ENCODE measurements at places on chromosomes 2 and 18.

GRCh38 chr2:157946919-157947557 is 70.9 kb upstream of the ACVR1 start:
- H3K4me3 ChIP-seq: no peak overlapping the region
- H3K4me1 ChIP-seq: no peaks in the 10 kb centered on the region
- H3K36me3 ChIP-seq: no peaks in the 10 kb centered on the region
- no peak overlapping the region for H3K27ac ChIP-seq
- no peak for DNase-seq
- peaks cover 8% of the 10 kb centered on the region for H3K27me3 ChIP-seq

DNA sequence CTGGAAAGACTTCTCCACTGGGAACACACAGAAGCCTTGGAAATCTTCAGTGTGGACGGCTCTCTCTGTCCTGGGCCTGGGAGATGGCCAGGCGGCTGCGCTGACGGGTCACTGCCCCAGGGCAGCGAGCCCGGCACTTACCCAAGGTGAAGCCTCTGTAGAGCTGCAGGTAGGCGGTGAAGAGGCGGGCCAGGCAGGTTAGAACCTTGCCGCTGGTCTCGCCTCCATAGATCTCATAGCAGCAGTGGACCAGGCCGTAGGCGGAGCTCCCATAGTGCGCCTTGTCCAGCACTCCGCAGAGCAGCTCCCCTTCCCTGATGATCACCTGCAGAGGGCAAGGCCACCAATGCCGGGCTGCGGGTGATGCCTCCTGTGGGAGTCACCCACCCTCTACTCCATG is 53.0 kb downstream of the POLR1A start:
- no peak overlapping the region for H3K4me3 ChIP-seq
- no peak for DNase-seq
- no peaks in the 10 kb centered on the region for H3K27me3 ChIP-seq

GRCh38 chr2:1744446-1745170 is at the start of gene PXDN:
Gene PXDN (minus strand): TSS chr2:1744515. CDS start chr2:1744455, 60 bp downstream.
- no peaks in the 10 kb centered on the region for H3K36me3 ChIP-seq
- H3K27ac ChIP-seq: no peak within 1 kb of the TSS
- H3K4me3 ChIP-seq: no peak within 1 kb of the TSS
- H3K27me3 ChIP-seq: peaks cover 68% of the 10 kb centered on the region
- peaks cover 7% of the 10 kb centered on the region for H3K4me1 ChIP-seq
- no peak for DNase-seq

DNA sequence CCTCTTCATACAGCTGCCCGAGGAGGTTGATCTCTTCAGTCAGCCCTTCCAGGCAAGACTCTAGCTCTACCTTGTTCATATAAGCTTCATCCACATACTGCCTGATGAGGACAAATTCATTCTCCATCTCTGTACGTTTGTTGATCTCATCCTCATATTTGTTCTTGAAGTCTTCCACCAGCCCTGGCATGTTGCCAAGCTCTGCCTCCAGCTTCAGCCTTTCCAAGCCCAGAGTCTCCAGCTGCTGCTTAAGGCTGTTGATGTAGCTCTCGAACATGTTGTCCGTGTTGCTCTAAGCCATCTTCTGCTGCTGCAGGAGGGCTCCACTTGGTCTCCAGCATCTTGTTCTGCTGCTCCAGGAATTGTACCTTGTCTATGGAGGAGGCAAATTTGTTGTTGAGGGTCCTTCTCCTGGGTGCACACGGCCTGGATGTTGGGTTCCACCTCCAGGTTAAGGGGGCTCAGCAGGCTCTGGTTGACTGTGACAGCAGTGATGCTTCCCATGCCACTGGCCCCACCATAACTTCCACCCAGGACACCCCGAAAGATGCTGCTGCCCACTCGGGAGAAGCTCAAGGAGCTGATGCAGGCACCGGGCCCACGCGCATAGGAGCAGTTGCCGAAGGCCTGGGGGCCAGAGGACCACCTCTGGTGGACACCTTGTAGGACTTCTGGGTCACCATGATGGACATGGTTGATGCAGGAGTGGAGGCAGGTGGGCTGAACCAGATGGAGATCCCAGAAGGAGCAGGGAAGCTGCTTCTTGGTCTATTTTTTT is 30.3 kb downstream of the ICA1L start:
- H3K4me1 ChIP-seq: no peaks in the 10 kb centered on the region
- H3K27me3 ChIP-seq: peaks cover 7% of the 10 kb centered on the region
- H3K36me3 ChIP-seq: peaks cover 4% of the 10 kb centered on the region
- DNase-seq: no peak
- H3K4me3 ChIP-seq: no peak overlapping the region
- no peak overlapping the region for H3K27ac ChIP-seq

DNA sequence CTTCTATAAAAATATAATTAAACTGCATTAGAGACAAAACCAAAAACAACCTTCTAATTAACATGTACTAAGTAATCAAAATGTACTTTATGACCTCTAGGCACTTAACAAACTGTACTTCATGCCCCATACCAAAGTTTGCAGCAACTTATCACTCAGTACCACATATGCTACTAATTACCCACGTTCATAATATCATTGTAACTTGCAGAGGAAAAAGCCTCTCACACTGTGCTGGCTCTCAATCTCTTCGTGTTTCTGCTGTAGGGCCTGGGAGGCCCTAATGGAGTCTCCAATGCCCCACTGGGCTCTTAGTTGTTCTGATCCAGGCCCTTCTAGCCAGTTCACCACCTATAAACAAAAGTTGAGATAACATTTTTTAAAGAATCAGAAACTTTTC is 82.1 kb upstream of the CCDC141 start:
- H3K36me3 ChIP-seq: peaks cover 2% of the 10 kb centered on the region
- no peak for DNase-seq
- no peaks in the 10 kb centered on the region for H3K27me3 ChIP-seq
- no peak overlapping the region for H3K4me3 ChIP-seq
- H3K27ac ChIP-seq: no peak overlapping the region

- H3K4me3 ChIP-seq: no peak overlapping the region
- H3K4me1 ChIP-seq: peaks cover 14% of the 10 kb centered on the region
- no peak overlapping the region for H3K27ac ChIP-seq
- no peak for DNase-seq
These were observed 237.4 kb upstream of the SMAD2 start for GRCh38 chr18:48167897-48168253.

DNA sequence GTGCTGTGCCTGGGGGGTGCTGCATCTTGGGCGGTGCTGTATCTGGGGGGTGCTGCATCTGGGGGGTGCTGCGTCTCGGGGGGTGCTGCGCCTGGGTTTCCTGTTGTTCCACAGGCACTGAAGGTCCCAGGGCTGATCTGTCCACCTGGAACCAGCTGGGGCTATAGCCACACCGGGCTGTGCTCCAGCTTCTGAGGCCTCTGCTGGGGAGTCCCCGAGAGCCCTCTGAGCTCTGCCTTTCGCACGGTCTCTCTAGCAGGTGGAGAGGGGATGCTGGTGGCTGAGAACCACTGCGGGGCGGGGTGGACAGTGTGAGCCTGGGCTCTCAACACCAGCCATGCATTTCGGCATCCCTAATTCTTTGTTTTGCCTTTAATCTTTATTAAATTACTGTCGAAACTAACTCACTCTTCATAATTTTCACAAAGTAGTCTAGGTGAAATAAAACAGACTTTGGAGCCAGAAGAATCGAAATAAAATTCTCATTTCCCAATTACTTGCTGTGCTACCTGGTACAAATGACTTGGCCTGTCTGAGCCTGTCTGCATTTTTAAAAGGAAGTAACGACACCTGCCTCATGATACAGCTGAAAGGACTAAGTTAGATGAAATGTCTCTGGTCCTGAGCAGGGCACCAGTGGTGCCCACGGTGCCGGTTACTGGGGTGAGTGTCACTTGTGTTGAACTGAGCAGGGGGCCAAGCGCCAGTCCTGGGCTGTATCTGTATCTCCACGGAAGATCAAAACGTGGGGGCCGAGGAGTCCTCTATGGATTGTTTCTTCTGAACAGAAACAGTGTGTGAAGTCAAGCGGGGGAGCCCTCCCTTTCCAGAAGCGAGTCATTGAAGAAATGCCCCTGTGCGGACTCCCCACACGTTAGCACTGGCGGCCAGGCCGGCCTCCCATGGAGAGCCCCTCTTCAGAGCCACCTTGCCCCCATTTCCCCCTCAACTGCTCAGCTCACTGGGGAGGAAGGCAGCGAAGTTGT is 142.0 kb downstream of the ASB1 start:
- no peaks in the 10 kb centered on the region for H3K27me3 ChIP-seq
- no peak for DNase-seq
- H3K36me3 ChIP-seq: no peaks in the 10 kb centered on the region

- no peak overlapping the region for H3K27ac ChIP-seq
- DNase-seq: no peak
- no peaks in the 10 kb centered on the region for H3K36me3 ChIP-seq
These were observed 750.5 kb downstream of the LRP1B start for GRCh38 chr2:141380008-141380979.

DNA sequence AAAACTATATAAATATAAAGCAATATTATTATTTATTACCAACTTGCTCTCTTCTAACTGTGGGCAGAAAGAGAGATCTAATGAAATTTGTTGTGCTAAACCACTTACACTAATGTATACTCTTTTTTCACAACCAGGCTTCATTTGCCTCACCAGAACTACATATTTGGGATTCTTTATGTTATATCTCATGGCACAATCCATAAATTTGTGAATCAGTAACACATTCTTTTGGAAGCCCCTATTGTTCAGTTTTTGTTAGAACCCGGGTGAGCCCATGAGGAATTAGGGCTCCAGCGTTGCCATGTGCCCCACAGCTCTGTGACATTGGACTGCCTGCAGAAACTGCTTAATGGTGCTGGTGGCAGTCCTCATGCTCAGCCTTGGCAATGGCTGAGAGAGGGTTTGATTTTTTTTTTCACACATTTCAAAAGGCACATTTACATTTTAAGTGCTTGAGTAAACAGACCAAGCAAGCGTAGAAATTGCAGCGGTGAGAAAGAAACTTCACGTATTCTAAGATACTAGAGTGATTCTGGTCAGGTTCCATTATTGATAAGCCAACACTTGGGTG is 15.3 kb downstream of the VIT start:
- H3K4me1 ChIP-seq: no peaks in the 10 kb centered on the region
- H3K27me3 ChIP-seq: peaks cover 18% of the 10 kb centered on the region
- H3K4me3 ChIP-seq: no peak overlapping the region
- no peak for DNase-seq

- peaks cover 4% of the 10 kb centered on the region for H3K27me3 ChIP-seq
- H3K27ac ChIP-seq: no peak overlapping the region
- peaks cover 6% of the 10 kb centered on the region for H3K4me1 ChIP-seq
- no peak overlapping the region for H3K4me3 ChIP-seq
These were observed 2.7 kb downstream of the ESPNL start for GRCh38 chr2:238102865-238103264.

DNA sequence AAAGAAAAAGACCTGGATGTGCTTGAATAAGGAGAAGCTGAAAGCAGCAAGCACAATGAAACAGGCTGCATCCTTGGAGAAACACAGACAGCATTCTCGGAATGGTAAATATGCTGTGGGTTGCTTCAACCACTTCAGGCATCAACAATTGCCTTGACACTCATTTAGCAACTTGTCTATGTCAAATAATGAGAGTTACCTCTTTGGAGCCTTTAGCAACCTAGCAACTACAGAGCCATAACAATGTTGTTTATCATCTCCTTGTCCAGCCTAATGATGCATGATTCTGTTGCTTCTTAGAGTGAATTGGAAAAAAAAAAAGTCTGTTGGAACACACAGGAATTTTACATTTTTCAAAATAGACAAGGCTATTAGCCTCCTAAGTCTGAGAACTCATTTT is 410.6 kb downstream of the PIK3C3 start:
- H3K4me1 ChIP-seq: no peaks in the 10 kb centered on the region
- no peaks in the 10 kb centered on the region for H3K36me3 ChIP-seq
- no peak overlapping the region for H3K4me3 ChIP-seq
- no peaks in the 10 kb centered on the region for H3K27me3 ChIP-seq
- H3K27ac ChIP-seq: no peak overlapping the region

DNA sequence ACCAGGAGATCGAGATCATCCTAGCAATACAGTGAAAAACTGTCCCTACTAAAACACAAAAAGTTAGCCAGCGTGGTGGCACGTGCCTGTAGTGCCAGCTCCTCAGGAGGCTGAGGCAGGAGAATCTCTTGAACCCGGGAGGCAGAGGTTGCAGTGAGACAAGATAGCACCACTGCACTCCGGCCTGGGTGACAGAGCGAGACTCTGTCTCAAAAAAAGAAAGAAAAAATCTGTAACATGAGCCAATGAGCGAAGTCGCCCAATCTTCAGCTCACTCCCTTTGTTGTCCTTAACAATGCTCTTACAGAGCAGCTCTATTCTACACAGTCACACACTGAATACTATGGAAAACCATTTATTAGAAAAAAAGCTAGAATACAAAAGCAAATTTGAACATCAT is 22.0 kb downstream of the FAM98A start:
- no peaks in the 10 kb centered on the region for H3K27me3 ChIP-seq
- no peak for DNase-seq
- peaks cover 10% of the 10 kb centered on the region for H3K4me1 ChIP-seq
- no peak overlapping the region for H3K4me3 ChIP-seq
- peaks cover 2% of the 10 kb centered on the region for H3K36me3 ChIP-seq

- no peaks in the 10 kb centered on the region for H3K36me3 ChIP-seq
- H3K4me1 ChIP-seq: no peaks in the 10 kb centered on the region
- peaks cover 9% of the 10 kb centered on the region for H3K27me3 ChIP-seq
- no peak overlapping the region for H3K27ac ChIP-seq
These were observed 216.0 kb downstream of the ACKR3 start for GRCh38 chr2:236785611-236786057.

- peaks cover 44% of the 10 kb centered on the region for H3K36me3 ChIP-seq
- DNase-seq: no peak
- no peak overlapping the region for H3K27ac ChIP-seq
- H3K4me3 ChIP-seq: no peak overlapping the region
- H3K27me3 ChIP-seq: no peaks in the 10 kb centered on the region
- H3K4me1 ChIP-seq: peaks cover 19% of the 10 kb centered on the region
These were observed 6.8 kb downstream of the SFT2D3 start for GRCh38 chr2:127707890-127708648.

DNA sequence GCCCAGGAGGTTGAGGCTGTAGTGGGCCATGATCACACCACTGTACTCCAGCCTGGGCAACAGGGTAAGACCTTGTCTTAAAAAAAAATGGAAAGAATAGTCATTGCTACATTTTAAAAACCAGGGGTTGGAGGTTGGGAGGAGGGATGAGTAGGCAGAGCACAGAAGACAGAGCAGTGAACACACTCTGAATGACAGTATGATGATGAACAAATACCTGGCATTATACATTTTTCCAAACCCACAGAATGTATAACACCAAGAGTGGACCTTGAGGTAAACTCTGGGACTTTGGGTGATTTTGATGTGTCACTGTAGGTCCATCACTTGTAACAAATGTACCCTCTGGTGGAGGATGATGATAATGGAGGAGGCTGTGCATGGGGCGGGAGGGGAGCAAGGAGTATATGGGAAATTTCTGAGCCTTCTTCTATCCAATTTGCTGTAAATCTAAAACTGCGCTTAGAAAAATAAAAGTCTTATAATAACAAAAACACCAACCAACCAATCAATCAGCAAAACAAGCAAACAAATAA is 111.4 kb upstream of the PGAP1 start:
- peaks cover 8% of the 10 kb centered on the region for H3K4me1 ChIP-seq
- no peak overlapping the region for H3K4me3 ChIP-seq
- no peak overlapping the region for H3K27ac ChIP-seq
- DNase-seq: no peak
- no peaks in the 10 kb centered on the region for H3K27me3 ChIP-seq

DNA sequence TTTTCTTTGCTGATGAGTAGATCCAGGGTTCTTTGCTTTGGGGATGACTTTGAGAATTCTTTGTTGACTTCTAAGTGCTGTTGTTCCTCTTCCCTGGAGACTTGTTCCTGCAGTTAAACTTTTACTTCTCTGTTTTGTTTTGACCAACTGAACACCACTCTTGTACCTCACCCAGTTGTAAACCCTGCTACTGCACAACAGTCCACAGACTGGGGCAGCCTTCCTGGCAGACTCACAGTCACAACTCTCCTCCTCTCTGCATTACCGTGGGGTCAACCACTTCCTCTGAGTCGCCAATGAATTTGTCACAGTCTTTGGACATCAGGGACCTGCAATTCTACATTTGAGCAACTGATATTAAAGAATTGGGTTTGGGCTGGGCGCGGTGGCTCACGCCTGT is 3.8 kb upstream of the SLC8A1 start:
- peaks cover 29% of the 10 kb centered on the region for H3K27me3 ChIP-seq
- H3K4me3 ChIP-seq: no peak overlapping the region
- DNase-seq: no peak
- peaks cover 11% of the 10 kb centered on the region for H3K4me1 ChIP-seq

All from activated naive CD4-positive, alpha-beta T cell treated with anti-CD3 and anti-CD28 coated beads, Interleukin-2, amount 10 ng/mL, durations not matched to agents 7 days and 5 days (primary cell).